ENCODE measurements at places on chromosomes 2 and 18. TPM values are rescaled to one million over a fixed set of nuclear protein-coding genes. Genes with fewer than 3 reads are reported as not detected.

DNA sequence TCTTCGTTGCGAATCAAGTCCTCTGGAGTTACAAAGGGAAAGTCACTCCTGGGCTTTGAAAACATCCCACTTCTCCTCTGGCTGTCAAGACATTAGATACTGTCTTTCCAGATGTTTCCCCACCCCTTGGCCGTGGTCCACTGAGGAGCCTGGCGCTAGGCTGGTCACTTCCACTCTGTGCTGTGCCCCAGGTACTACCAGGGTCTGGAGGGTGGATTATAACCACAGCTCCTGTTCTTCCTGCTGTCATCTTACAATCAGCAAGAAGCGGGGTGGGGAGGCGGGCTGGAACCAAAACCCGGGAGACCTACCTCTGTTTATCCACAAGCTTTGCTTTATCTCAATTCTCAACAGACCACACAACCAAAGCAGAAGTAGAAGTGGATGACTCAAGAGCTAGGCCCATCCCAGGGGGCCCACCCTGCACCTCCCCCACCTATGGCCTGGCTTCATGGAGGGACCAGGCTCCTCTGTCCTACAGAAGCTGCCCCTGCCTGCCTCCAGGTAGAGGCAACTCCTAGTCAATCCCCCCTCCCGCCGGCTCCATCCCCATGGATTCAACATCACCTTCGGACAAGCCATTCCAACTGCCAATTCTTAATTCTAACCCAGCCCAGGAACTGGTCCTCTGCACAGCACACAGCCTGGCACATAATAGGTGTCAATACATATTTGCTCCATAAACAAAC, 17.8 kb downstream of the SMAD7 start:
- H3K27me3 ChIP-seq: no peaks in the 10 kb centered on the region
- no peak overlapping the region for H3K4me3 ChIP-seq
- no peaks in the 10 kb centered on the region for H3K36me3 ChIP-seq
- DNase-seq: no peak
- peaks cover 63% of the 10 kb centered on the region for H3K4me1 ChIP-seq

DNA sequence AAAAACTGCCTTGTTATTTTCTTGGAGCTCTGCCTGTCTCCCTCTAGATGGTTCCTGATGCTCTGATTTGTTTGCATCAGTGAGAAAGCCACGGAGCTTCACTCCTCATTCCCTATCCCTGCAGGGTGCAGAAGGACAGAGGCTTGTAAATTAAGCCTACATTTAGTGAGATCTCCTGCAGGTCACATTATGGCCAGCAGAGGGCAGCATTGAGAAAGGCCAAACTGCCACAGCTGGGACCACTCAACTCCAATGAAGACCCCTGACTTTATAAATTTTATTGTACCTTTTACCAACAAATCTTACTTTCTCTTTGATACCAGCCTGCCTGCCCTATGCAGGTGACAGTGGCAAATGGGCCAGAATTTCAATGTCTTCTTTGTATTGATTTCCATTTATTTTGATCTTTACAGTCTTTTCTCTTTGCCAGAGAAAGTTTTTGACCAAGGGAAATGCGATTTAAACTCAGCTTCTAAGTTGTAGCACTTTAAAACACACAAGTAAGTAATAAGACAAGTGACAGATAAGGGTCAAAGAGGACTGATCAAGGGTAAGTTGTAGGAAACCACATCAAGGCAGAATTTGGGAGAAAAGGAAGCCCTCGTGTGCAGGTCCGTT, 1029.1 kb upstream of the KLHL29 start:
- no peak overlapping the region for H3K4me3 ChIP-seq
- H3K36me3 ChIP-seq: no peaks in the 10 kb centered on the region

The SATB2 gene
- total RNA-seq: 0.32 TPM

The RBBP8 gene
- 8.7 TPM for total RNA-seq

The FER1L5 gene
- not detected for total RNA-seq
